ENCODE measurements at places on chromosomes 11 and 22.

GRCh38 chr22:28052825-28053269 is 133.8 kb upstream of the PITPNB start:
- no peak for DNase-seq

DNA sequence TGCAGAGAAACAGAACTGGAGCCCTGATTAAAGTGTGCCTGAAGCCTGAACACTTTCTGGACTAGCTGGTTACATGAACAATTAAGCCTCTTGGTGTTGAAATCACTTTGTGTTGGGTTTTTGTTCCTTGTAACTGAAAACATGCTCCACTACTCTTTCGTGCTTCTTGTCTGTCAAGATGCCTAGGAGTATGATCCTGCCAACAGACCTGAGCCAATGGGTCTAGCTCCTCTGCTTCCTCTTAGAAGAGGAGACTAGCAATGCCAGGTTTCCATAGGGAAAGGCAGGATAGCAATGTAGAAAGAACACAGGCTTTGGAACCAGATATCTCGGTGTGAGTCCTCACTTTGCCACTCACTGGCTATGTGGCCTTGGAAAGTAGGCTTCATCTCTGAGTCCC is 40.3 kb downstream of the IRAG1 start:
- DNase-seq: no peak

- DNase-seq: no peak
Measured at GRCh38 chr11:20618083-20618482, 18.7 kb downstream of the SLC6A5 start.

GRCh38 chr22:24428751-24429410 is 1.5 kb downstream of the ADORA2A start:
- DNase-seq: no peak

GRCh38 chr11:46360878-46361277 is 13.6 kb downstream of the DGKZ start:
- DNase-seq: no peak

All from activated naive CD4-positive, alpha-beta T cell treated with Interleukin-2 at 50 U/mL for 16 hours (primary cell).